NCI-H1417 (cell line): ENCODE measurements at places on chromosomes 6 and 20.

DNA sequence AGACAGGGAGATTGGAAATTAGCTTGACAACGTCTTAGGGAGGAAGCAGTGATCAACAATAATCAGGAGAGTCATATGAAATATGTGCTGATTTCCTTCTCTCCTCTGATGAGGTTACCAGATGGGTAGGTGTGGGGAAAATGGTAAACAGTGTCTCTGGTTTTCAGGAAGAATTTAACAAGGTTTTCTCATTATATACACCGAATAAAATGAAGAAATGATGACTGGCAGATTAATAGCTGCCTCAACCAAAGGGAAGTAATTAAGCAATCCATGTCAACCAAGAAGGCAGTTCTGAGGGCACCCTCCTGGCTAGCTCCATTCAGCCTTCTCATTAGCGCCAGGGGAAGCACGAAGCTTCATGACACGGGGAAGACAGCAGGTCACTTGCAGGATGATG is 12.7 kb upstream of the RAMACL start:
- peak; percentile 51 for DNase-seq

DNA sequence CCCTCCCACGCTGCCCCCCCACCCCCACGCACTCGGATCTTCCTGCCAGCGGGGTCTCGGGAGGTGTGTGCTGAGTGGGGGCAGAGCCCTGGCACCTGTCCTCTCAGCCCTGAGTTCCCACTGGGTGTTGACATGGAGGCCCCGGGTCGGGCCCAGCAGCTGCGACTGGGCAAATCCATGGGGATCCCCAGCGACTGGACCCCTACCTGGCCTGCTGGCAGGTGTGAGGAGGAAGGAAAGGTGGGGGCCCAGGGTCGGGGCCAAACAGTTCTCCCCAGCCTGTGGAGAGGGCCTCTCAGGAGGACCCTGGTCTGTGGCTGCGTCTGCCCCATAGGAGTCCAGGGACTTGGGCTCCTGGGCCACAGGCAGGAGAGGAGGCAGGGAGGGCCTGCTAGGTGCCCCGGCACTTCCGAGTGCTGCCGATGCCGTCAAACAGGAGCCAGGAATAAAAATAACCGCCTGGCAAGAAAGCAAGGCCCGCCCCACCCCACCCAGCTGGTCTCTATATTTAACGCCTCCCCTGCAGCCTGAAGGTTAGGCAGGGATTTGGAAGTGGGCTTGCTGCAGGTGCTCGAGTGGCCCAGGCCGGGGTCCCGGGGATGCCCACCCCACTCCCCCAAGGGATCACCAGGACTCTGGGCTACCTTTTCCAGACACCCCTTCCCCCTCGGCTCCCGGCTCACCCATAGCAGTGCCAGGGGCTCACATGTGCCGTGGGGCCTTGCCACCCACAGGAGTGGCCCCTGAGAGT is 1.4 kb upstream of the EEF1A2 start:
- DNase-seq = peak; percentile 67

DNA sequence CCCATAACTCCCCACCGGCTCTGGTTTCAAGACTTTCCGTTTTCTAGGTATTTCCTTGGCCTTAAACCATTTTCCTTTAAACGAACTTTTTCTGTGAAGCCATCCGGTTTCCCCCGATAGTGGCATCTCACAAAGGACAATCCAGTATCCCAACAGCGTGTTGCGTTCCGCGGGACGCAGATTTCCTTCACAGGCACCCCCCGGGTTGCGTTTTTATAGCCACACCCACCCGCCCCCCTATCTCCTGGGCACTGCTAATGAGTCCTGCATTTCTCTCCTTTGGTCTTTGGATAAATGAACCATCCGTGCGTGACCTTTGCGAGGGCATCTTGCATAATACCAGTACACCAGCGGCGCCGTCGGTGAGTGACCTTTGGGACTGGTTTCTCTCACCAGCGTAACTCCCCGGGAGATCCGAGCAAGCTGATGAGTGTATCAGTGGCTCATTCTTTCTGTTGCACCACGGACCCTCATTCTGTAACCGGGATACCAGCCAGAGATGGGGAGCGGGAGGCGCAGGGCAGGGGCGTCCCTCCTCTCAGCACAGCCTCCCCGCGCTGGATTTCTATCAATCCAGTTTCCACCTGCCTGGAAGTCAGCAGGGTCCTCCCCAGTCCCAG is 586 bp upstream of the NQO2 start:
- DNase-seq = peak; percentile 46

DNA sequence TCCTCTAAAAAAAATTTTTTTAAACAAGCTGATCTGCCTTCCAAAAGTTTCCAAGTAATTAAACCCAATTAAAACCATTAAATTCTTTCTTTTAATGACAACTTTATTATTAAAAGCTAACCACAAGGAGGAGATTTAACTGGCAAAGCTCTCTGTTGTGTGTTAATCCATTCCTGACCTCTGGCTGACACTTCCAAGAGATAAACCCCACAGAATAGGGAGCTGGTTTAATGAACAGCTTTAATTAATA is 230.8 kb downstream of the EYA2 start:
- no peak for DNase-seq

DNA sequence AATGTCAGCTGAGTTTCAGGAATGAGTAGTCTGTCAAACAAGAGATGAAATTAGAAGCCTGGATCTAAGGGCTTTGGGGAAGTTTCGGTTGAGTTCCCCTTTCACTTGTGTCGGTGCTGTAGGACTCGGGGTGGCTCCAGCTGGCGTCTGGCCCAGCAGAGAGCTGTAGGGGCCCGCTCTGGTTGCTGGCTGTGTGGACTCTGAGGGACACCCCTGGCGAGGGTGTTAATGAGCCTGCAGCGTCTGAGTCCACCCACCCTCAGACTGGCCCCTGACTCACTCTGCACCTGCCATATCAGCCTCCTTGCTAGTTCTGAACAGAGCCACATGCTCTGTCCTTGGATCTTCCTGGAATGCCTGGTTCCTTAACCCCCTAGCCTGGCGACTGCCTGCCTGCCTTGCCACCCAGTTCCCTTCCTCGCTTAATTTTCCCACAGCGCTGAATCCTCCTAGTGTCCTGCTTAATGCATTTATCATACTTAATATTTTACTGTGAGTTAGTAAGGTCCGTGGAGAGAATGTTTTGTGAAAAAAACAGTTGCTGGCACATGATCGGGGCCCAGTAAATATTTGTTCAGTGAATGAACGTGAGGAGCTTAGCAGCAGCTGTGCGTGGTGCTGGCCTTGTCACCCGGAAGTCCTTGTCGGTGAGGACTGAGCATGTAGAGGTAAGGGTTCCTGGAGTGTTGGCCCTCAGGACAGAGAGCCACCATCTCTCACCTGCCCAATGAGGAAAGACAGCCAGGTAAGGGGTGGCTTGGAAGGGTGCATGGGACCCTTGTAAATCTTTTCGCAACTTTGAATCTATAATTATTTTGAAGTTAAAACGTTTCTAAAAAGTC is 1.6 kb downstream of the DNAJC5 start:
- DNase-seq = peak; percentile 75

- no peak for DNase-seq
These were observed 215.2 kb downstream of the SLC35F1 start for GRCh38 chr6:118122161-118122725.

DNA sequence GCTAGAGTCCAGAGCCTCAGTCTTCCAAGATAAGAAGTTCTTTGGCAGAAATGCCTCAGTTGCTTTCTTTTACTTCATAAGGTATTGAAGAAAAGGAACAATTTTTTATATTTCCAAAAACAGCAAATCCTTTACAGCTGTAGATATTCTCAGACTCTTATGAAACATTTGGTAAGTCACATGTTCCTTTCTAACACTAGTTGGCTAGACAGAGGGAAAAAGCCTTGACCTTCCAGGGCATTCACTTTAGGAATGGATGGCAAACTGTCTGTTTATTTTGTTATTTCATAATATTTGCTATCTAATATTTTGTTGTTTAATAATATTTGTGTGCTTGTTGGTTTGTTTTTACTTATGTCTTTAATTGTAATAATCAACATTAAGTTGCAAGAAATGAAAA is 140.8 kb downstream of the PTPRK start:
- no peak for DNase-seq

- peak; percentile 95 for DNase-seq
These were observed 50.0 kb upstream of the EZR start for GRCh38 chr6:158868890-158869825.

GRCh38 chr6:83119742-83120300 is 52.4 kb downstream of the DOP1A start:
- DNase-seq = no peak

DNA sequence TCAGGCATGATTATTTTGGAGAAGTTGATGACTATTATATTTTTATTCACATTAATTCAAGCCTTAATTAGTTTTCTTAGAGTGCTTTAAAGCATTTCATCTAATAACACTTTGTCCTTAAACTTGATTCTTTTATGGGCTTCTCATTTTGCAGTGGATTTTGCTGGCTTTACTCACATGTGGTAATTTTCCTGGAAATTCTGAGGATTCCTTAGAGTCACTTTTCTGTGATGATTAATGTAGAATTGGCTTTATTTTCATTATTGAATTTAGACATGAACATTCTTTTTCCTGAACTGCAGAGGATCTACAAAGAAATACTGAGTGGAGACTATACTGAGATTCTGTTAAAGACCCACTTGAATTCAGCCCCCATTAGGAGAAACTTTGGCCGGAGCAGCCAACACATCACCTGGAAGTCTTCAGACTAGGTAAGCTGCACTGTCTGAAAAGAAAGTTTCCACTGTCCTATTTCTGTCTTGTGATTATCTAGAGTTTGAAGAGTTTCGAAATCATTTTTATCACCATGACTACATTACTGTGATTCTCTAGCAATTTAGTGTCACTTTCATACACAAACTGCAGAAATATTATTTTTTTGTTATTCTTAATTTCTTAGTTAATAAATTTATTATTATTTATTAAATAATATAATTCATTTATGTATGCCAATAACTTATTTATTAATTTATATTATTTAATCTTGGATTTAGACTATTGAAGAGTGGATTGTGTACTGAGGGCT is 1.9 kb downstream of the RFPL4B start:
- no peak for DNase-seq

GRCh38 chr6:72940265-72940664 is 285.0 kb downstream of the KHDC1L start:
- DNase-seq = no peak

GRCh38 chr6:13273931-13274706 is 54.2 kb downstream of the TBC1D7 start:
- DNase-seq = no peak

DNA sequence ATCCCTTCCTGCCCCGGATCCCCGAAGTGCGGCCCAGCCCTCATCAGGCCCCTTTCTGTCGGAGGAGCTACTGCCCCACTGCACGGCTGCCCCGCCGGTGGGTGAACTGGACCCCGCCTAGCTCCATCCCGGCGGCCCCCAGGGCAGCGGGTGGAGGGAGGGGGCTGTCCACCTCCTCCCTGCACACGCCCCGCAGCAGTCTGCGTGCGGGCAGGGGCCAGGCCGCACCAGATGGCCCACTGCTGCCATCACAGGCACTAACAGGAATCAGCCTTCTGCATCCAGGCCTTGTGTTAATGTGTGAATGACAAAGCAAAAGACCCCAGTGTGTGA is 54.9 kb upstream of the UNC93A start:
- no peak for DNase-seq

GRCh38 chr6:131356161-131356560 is 216.9 kb upstream of the ARG1 start:
- DNase-seq = no peak

DNA sequence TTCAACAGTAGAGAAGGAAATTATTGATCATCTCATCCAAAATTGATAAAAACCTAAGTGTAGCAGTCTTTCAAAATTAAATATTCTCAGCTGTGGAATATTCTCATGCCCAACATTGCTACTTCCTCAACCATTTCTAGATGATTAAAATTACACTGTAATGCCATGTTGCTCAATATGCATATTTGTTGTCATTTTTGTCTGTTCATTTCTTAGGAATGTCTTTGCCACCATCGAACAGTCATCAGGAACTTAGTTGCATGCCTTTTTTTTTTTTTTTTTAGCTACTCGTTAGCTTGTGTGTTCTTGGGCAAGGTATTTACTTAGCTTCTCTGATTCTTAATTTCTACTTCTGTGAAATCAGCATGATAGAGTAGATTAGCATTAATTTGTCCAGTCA is 188.6 kb downstream of the DTNBP1 start:
- no peak for DNase-seq

- no peak for DNase-seq
These were observed 103.5 kb downstream of the BFSP1 start for GRCh38 chr20:17427638-17428037.

DNA sequence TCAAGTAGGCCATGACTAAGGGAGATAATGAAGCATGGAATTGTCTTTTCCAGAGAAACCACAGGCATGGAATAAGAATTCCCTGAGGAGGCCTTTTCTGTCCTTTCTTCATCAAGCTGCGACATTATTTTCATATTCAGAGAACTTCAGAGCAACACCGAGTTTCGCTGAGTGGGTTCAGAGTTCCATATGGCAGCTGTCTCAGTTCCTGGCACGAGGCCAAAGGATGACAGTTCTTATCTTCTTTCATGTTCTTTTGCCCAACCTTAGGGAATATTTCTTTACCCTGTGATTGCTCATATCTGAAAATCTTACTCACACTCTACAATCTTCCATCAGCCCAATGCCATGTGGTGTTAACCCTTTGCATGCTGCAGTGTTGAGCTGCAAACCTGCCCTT is 135.3 kb upstream of the BMP2 start:
- DNase-seq = no peak

DNA sequence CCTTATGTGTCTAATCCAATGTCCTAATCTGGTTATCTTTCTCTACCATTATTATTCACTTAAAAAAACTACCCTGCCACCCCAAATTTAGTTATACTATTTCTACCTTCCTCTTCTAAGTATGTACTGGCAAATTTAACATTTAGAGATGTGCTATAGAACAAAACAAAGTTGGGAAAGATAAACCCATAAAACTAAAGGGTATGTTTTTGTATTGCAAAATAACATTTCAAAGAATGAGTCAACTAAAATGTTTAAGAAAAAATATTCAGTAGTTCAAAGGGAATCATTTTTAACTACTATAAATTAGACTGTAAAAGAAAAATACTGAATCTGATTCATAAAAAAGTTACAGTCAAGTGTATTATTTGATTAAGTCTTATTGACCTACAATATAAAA is 103.0 kb downstream of the LMBRD1 start:
- DNase-seq = no peak

DNA sequence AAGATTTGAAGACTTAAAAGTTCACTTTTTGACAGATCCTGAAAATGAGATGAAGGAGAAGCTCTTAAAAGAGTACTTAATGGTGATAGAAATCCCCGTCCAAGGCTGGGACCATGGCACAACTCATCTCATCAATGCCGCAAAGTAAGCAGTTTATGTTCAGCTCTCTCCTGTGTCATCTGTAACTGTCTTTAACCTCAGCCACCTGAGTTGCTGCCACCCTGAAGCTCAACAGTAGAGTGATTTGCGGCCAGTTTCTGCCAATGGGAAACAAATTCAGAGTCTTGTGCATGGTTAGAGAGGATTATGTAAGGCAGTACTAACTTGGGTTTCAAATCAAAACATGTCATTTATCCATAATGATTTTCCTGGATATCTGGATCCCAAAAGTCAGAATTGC is 10.1 kb downstream of the TNFAIP3 start:
- DNase-seq = no peak

DNA sequence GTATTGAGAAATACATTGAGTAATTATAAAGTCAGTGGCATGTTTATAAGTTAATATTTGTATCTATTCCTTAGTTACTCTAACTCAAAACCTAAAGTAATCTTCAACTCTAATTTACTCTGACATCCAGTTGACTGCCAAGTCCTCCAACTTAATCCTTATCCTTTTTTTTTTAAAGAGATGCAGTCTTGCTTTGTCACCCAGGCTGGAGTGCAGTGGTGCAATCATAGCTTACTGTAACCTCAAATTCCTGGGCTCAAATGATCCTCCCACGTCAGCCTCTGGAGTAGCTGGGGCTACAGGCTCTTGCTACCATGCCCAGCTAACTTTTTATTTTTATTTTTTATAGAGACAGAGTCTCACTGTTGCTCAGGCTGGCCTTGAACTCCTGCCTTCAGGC is 24.4 kb downstream of the PTPN1 start:
- DNase-seq = no peak
